ENCODE measurements at places on chromosomes 4 and X.

DNA sequence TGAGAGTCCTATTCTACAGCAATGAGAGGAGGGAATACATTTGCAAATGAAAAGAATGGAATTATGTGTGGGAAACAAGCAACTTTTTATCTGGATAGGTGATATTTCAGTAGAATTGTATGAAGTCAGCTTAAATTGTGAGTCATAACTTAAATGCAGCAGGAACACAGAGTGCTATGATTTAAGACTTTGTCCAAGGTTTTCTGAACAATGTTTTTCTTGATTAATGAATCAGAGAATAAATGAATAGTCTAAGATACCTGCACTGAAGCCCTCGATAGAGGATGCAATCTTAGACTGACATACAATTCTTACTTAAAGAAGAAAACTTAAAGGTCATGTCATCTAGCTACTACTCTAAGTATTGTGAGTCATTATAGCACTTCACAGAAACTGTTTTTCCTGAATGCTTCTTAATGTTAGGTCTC is 8.0 kb downstream of the ARHGEF38 start:
- no peak for DNase-seq

DNA sequence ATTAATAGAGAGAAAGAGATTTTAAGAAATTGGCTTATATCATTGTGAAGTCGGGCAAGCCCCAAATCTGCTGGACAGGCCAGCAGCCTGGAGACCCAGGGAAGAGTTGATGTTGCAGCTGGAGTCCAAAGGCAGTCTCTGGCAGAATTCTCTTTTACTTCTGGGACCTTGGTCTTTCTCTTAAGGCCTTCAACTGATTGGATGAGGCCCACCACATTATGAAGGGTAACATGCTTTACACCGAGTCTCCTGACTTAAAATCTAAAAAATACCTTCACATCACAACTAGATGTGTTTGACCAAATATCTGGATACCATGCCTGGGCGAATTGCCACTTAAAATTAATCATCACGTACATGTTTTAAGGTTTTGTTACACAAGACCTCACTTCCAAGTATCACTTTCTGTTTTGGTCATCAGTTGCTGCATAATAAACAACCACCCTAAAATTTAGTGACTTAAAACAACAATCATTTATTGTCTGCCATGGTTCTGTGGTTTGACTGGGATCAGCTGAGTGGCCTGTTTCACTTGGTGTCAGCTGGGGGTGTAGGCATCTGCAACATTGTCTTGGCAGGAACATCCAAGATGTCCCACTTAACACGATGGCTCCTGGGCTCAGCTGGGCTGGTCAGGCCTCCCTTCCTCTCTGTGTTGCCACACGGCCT is 3.4 kb downstream of the CD38 start:
- no peak for DNase-seq

- no peak for DNase-seq
Observed at GRCh38 chr4:66330125-66330524, 659.8 kb upstream of the EPHA5 start.

DNA sequence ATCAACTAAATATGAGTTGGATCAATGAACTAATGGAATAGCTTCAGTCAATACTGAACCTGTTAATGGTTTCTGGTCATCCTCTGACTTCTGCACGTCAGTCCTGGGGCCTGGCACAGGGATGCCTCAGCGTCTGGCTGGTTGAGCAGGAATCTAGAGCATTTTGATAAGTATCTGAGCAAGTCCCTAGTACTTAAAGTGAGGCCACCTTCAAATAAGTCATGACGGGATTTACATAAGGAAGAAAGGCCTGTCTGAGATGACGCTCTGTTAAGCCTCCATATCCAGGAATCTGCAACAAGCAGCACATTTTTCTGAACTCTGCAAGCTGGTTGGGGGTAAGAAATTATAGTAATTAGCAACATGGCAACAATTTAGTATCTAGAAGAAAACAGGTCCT is 83.2 kb upstream of the TBC1D9 start:
- DNase-seq, result no peak

- no peak for DNase-seq
Observed at GRCh38 chr4:20916106-20916505, 215.8 kb downstream of the PACRGL start.

DNA sequence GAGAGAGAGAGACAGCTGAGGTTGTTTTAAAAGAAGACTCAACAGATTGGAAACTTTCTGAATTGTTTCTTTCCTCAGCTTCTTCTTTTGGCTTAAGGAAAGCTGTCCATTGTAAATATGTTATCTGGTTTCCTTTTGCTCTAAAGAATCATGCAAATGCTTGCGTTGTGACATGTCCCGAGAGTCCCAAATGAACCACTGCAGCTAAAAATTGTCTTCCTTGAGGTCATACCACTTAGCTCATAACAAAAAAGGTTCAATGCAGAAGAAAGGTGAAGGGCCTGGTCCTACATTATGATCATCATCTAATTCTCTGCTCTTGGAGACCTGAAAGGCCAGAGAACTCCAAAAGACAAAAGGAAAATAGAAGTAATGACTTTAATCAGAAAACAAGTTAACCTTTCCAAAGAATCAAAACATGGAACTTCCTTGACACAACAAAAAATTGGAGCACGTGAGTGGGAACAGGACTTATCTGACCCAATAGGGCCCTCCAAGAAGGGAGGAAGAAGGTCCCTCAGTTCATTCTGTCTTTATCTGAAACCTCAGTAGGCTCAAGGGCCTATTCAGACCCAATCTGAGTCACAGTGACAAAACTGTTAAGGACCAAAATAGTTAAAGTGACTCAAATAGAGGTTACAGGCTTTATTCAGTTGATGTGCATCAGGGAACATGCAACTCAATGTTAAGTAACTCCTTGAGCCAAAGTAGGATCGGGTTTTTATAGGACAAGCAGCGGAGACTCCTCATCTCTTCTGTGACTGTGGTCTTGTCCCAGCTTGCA is 14.7 kb upstream of the VSIG1 start:
- DNase-seq, result no peak

GRCh38 chrX:24231641-24232179 is 82.2 kb downstream of the SUPT20HL2 start:
- DNase-seq, result no peak

GRCh38 chr4:108529984-108530905 is 90.1 kb upstream of the RPL34 start:
- DNase-seq, result no peak

- DNase-seq, result no peak
Observed at GRCh38 chr4:80852061-80852460, 178.4 kb upstream of the BMP3 start.

GRCh38 chrX:37825215-37825842 is 22.0 kb downstream of the DYNLT3 start:
- DNase-seq, result peak; percentile 26

DNA sequence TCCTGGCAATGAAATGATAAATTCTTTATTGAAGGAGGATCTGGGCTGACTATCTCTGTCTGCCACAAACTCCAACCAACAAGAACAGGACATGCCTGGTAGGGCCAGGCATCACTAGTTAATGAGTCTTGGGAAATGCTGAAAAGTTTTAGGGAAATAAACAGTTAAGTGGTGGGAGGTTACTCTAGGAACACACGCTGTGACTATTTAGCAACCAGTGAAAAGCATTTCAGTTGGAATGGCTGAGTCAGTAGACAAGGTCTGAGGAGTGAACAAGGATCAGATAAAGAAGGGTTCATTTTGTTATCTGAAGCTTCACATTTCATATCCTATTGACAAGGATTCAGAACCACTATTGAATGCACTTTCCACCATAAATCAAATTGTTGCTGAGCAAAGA is 394.9 kb upstream of the BOD1L1 start:
- DNase-seq, result no peak

- no peak for DNase-seq
Observed at GRCh38 chr4:168619266-168619631, 122.4 kb downstream of the PALLD start.

All from BE2C (cell line).